Posterior vena cava (tissue), 2 donors: ENCODE measurements at places on chromosomes 11 and 22. TPM values are rescaled to one million over a fixed set of nuclear protein-coding genes. Genes with fewer than 3 reads are reported as not detected.
A peak's percentile ranks its signal among the peaks of the same experiment; 100 is the strongest.

DNA sequence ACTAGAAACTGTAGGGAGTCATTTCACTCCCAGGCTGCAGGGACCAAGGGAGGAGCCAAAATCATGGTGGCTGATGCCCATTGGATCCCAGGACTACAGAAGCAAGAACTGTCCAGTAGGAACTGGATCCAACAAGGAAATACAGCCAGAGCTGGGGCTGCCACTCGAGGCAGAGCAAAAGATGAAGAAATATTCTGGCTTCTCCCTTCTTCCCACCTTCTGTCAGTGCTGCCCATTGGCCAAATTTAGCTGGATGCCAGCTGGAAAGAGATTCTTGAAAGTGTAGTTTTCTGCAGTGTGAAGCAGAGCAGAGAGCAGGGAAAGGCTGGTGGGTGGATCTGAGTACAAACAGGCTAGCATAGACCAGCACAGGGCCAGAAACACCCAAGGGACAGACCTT lies 45.6 kb downstream of the COMMD9 start:
- no peak for DNase-seq

- no peak for DNase-seq
Measured at GRCh38 chr11:34787348-34787747, 128.8 kb downstream of the APIP start.

GRCh38 chr11:44711113-44711786 lies 15.5 kb upstream of the TSPAN18 start:
- DNase-seq: no peak

NTM gene
- total RNA-seq: 8.2 TPM

- DNase-seq: peak; percentile 85
Measured at GRCh38 chr11:60378354-60378753, at the start of gene MS4A7. TSS of gene MS4A7 (plus strand) at chr11:60378532. CDS start at chr11:60383142, 4,610 bp downstream.

- no peak for DNase-seq
Measured at GRCh38 chr11:60314635-60315321, 12.3 kb upstream of the MS4A6E start.

MS4A10 gene
- not detected for total RNA-seq

DNA sequence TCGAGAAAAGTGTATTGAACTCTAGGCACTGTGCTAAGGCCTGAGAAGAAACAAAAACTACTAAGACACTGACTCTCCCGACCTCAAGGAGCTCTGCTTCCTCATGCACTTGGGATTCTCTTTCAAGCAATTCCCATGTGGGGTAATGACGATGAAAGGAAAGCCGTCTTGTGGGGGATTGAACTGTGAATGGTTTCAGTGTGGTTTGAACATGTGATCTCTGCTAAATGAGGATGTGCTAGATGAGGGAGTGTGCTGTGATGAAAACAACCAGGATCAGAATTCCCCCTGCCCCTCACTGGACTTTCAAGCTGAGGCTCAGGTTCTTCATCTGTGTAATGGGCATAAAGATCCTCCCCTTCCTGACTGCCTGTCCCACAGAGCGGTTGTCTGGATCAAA lies 74.9 kb downstream of the DEPDC5 start:
- no peak for DNase-seq

DNA sequence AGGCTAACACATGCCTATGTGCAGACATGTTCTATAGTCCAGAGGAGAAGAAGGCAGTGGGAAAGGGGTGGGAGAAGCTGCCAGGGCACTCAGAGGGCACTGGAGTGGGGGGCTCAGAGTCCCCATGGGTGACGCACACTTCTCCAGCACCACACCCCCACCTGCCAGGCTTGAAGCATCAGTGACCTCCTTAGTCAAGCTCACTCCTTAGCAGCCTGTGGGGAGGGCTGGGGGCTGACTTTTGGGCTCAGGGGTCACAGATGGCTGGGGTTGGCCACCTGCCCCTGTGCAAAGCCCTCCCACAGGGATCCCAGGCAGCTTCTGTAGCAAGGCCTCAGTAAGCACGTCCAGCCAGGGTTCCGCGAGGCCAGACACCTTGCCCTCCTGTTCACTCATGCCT lies 18.8 kb downstream of the TRIM29 start:
- no peak for DNase-seq

ALDH3B2 gene
- not detected for total RNA-seq

C22orf31 gene
- total RNA-seq: not detected

DNA sequence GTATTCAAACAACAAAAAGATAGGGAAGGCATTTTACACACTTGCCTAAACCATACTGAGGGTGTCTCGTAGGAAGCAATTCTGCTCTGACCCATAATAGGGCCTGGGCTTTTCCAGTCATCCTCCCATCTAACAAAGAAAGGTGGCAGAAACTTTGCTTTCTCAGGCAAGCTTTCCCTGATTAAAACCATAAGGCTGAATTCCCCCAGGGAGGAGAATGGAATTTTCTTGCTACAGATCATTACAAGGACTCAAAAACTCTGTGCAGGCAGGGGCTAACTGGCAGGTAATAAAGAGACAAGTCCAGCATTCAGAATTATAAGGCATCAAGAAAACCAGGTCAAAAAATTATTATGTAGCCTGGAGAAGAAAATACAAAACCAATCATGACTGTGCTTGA lies 90.4 kb downstream of the RBFOX2 start:
- no peak for DNase-seq

DNA sequence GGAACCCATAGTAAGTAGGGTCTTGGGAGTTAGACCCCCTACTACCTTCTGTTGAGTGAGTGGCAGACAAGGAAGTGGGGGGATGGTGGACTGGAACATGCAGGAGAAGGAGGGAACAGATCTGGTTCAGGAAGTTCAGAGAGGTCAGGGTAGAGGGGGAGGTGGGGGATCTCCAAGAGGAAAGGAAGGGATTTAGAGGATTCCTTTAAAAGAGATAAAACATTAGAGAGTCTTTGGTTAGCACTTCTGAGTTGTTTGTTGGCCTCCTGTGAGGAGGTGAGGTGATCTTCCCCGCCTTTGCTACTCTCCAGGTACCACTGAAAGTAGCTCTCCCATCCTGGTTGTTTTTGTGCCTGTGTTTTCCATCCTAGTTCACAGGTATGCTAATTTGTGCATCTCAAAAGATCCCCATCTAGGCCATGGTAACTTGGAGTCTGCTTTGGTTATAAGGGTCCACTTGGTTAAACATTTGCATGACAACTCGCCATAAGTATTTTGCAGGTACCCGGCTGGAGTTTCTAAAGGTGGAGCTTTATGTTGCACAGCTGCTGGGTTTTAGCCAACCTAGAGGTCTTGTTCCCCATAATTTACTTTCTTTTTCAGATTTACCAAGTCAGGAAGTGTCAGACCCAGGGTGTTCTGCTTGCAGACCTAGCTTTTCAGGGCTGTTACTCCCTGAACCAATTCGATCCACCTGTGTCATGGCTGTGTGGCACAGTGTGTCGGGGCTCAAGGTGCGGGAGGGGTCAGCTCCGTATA lies 79.3 kb upstream of the SORL1 start:
- no peak for DNase-seq

- no peak for DNase-seq
Measured at GRCh38 chr11:75534259-75535069, 8.7 kb upstream of the GDPD5 start.

DNA sequence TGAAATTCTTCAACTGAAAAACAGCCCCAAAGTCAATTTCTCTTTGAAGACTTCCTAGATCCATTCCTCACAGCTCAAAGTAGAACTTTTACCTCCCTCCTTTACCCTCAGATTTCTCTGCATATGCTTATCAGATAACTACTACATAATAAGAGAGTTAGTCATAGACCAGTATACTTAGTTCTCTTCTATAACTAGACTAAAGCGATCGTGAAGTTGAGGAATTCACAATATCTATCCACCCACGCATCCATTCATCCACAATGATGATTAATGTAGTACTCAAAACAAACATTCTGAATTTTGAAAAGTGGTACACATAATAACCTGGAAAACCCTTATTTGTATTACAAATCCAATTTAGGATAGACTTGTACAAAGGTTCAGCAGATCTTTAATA lies 800.9 kb upstream of the TENM4 start:
- no peak for DNase-seq

- DNase-seq: no peak
Measured at GRCh38 chr11:114891911-114892310, 213.6 kb downstream of the NXPE2 start.

DNA sequence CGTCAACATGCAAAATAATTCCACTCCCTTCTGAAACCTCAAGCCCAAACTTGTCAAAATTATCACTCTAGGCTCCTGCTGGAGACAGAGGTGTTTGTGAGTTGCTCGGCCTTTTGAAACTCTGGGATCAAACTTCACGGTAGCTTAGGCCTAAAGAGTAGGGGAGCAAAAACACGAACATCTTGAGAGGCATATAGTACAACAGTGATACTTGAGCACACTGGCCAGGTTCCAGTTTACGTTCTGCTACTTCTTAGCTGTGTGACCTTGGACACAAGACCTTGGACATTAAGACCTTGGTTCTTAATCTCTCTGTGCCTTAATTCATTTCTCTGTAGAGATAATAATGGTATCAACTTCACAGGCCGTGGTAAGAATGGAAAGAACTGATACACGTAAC lies 123.5 kb upstream of the LMO1 start:
- no peak for DNase-seq

GRCh38 chr11:8340296-8340695 lies 76.6 kb upstream of the LMO1 start:
- DNase-seq: no peak

DNA sequence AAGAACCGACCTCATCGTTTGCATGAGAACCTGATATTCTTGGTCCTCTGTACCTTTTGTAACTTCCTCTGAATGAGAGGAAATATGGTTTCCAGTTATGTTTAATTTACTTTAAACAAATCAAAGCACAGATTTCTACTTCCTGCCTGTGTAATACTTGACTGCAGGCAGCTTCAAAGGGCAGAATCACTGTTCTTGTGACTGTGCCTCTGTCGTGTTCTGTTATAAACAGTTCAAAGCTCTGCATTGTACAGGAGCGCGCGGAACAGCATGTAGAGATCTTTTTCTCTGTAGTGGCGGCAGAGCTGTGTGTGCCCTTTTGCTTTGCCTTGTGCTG lies 73.2 kb upstream of the CLDN5 start:
- no peak for DNase-seq

DNA sequence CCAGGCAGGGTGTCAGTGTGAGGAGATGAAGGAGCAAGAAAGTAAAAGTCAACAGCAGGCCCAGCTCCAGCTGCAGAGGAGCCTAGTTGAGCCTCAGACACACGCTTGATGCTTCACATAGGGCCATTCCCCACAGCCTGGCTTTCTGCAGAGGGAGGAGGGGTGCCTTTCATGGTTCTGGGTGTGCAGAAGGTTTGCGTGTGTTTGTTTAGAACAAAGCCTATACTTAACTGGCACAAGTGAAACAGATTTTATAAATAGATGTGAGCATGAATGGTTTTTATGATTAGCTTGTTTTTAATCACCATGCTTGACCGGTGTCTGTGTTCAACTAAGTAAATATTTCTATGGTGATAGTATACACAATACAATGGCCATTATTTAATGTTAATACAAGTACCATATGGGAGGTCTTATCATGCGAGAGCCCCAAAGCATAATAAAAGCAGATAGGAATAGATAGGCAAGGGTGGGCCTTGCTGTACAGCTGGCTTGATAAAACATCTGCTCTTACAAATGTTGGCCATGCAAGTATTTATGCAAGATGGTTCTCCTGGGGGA lies 290.2 kb downstream of the ETS1 start:
- DNase-seq: no peak

KCNC1 gene
- not detected for total RNA-seq

CAT gene
- total RNA-seq: 71.5 TPM

CNTF gene
- total RNA-seq: 1.7 TPM

KRTAP5-11 gene
- total RNA-seq: not detected

DNA sequence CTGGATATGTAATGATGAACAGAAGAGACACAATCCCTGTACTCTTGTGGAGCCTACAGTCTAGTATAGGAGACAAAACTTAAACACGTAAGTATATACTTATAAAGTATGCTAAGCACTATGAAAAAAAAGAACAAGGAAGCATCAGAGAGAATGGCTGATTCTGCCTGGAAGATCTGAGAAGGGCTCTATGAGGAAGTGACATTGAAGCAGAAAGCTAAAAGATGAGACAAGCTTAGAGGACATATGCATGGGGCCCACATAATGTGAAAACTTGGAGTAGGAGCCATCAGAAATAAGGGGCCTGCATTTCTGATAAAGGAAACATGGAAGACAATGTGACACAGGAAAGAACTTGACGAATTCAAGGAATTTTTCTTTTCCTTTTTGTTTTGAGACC lies 16.6 kb downstream of the SAA1 start:
- DNase-seq: no peak

- DNase-seq: peak; percentile 38
Measured at GRCh38 chr11:126485021-126485792, 129.7 kb downstream of the ST3GAL4 start.

LINC01488 gene
- not detected for total RNA-seq
